GM20000 (cell line): ENCODE measurements at places on chromosomes 7 and 10.

GRCh38 chr7:70098905-70099672 lies 500.8 kb downstream of the AUTS2 start:
- DNase-seq: no peak

DNA sequence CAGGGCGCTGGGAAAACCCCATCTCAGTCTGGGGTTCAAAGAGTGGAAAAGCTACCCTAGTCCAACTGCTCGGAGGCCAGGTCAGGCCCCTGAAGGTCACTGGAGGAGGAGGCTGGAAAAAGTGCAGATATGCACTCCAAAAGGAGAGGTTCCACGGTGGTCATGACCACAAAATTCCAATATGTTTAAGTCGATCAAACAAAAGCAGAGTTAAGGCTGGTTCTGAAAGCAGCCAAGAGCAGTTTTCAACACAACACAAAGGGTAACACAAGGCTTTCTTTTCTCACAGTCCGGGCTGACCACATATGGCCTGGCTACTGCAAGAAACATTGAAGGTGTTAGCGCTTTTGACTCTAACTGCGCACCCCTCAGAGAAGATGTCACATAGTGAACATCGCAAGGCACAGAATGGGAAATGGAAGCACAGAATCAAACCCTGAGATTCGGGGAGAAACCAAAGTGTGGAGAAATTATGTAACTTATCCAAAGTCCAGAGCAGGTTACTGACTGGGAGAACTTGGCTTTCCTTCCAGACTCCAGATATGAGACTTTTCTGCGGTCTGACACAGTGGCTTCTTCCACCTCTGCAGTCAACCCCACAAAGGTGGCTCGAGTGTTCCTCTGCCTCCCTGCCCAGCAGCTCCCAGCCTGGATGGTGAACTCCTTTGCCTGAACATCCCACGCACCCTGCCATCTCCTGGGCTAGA lies 1.3 kb upstream of the GRB10 start:
- no peak for DNase-seq

GRCh38 chr7:18356191-18356645 lies 139.3 kb upstream of the HDAC9 start:
- DNase-seq: peak; percentile 41

GRCh38 chr10:124741281-124741921 lies 2.8 kb downstream of the FAM53B start:
- peak; percentile 84 for DNase-seq

GRCh38 chr10:88181902-88182600 lies 318.6 kb downstream of the PTEN start:
- DNase-seq: no peak

- no peak for DNase-seq
Observed at GRCh38 chr7:11006291-11006690, 32.6 kb downstream of the PHF14 start.

DNA sequence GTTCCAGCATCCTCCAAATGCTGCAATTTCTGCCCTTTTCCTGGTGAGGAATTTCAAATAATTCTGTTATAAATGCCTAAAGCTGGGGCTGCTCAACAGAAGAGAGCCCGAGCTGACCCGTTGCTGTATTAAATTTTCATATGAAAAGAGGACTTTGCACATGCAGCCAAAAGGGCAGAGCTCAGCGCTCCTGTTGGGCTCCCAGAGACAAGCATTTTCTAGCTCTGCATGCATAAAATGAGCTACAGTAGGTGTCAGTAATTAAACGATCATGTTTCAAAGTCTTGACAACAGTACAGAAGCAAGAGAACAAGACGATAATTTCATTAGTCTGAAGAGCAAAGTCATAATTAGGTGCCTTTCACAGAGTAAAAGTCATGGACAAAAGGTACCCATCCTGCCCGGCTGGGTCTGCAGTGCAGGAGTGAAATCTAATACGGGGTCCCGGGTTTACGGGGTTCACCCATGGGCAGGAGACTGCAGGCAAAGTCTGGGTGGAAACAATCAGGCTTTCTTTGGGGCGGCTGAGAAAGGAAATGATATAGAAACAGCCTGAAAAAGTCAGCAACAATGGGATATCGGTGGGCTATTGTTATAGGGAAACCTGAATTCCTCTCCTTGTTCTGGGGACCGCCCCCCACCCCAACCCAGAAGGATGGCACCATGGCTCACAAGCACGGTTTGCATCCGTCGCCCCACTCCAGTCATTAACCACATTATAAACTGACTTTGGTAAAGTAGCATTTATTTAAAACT lies 66.0 kb downstream of the EBF3 start:
- no peak for DNase-seq

GRCh38 chr10:44253769-44254462 lies 131.0 kb downstream of the CXCL12 start:
- no peak for DNase-seq

- no peak for DNase-seq
Observed at GRCh38 chr7:139117599-139118233, 8.2 kb upstream of the ZC3HAV1 start.

DNA sequence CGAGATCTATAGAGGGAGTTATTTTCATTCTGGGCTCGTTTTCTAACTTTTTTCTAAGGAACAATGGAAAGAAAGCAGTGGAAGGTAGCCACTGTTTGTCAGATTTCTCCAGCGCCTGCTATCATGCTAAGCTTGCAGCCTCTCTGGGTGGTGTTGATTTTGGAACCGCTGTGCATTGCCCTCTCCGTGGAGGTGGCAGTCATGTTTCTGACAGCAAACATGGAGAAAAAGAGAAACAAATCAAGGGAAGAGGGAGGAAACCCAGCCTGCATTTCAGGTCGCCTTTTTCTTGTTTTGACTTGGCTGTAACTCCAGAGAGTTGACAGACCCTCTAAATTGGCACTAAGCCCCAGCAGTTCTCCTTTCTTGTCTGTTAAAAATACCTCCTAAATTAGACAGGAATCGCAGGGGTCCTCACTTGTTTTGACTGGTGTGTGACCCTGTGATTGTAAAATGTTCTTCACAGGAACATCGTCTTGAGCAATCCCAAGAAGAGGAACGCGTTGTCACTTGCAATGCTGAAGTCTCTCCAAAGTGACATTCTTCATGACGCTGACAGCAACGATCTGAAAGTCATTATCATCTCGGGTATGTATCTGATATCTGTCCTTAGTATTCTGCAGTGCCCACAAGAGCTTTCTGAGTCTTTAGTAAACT lies 4.8 kb downstream of the ECHDC3 start:
- DNase-seq: no peak

DNA sequence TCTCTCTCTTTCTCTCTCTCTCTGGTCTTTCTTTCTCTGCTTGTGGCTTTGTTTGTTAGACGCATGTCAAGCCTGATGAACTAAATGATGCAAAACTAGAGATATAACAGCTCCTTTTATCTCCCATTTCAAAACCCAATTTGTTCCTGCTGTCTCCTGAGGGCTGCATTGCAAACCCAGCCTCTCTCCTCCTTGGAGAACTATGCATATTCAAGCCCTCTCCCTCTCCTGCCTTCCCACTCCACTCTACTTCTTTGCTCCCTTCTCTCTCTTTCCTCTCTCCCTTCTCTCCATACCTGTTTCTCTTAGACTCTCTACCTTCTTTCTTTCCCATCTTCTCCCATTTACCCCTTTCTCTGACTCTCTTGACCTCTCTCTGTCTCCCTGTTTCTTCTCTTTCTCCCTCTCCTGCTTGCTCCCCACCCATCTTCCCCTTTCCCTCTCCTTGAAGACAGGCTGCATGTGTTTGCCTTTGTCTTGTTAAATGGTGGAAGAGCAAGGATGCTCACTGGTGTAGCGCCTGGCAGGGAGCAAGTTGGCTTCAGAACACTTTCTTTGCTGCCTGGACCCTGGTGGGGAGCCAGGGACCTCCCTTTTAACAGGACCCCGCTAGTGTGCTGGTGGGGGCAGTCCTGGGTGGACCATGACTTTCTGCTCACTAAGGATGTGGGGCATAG lies 142.9 kb downstream of the CDH23 start:
- DNase-seq: no peak

DNA sequence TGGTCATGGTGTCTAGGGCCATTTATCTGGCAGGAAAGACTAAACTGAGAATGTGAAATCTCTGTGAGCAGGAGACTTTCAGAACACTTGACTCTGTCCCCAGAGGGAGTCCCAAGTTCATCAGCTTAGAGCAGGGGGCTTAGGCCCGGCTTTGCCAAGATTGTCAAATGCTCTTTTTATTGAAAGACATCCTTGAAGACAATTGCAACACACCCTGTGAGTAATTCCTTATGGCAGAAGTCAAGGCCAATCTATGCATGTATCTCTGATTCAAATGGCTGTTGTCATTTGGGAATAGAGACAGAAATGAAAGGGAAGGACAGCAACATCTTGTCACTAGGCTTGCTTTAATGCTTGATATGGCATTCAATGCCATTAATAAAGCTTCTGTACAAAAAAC lies 33.7 kb downstream of the BAMBI start:
- no peak for DNase-seq

- no peak for DNase-seq
Observed at GRCh38 chr7:128701062-128701785, 29.1 kb downstream of the GARIN1A start.

DNA sequence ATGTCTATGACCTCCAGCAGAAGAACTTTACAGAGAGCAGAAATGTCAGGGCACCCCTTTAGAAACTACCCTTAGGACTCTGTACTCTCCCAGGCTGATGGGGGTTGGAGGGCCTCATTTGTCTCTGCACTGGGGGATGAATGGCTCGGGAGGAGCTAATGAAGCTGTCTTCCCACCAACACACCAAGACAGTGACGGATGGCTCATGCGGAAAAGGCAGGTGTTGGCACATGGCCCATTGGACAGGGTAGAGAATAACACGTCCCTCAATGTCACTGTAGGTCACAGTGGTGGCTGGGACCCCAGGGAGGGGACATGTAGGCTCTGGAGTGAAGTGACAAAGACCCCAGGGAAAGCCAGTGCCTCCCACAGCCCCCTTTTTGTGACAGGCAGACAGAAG lies 64.0 kb upstream of the PCBD1 start:
- DNase-seq: no peak

DNA sequence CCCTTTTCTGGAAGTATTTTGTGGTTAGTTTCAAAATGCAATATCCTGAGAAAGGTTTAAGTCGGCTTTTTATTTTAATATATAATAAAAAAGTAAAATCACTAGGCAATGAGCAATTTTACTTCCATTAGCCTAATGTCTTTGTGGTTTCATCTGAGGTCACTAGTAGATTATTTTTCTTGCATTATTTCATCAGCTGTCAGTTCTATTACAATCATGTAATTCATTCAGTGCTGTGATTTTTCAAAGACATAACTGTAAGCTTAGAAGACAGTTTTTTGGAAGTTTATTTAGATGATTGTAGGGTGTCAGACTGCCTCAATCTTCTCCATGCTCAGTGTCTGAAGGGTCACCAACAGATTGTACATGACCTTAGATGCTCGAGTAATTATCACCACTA lies 568.0 kb upstream of the GALNT17 start:
- no peak for DNase-seq

- DNase-seq: no peak
Observed at GRCh38 chr10:89074120-89074519, 83.5 kb downstream of the FAS start.

- no peak for DNase-seq
Observed at GRCh38 chr10:24465124-24465874, 256.4 kb downstream of the KIAA1217 start.

- no peak for DNase-seq
Observed at GRCh38 chr10:35274498-35275060, 61.7 kb upstream of the CCNY start.

- no peak for DNase-seq
Observed at GRCh38 chr7:138935465-138936011, 45.7 kb downstream of the KIAA1549 start.

GRCh38 chr7:150357771-150358427 lies 10.7 kb upstream of the REPIN1 start:
- DNase-seq: no peak

DNA sequence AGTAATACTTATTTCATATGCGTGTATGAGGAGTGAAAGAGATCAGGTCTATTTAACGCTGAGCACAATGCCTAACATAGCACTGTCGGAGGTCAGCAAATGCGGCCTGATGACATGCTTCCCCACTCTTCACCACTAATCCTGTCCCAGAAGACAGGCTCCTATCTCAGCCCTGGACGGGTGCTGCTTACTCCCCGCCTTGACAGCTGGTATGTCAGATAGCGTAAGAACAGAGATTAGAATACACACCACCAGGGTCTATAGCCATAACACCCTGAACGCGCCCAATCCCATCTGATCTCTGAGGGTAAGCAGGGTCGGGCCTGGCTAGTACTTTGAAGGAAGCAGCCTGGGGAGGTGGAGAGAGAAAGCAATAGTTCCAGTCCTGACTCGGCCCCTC lies 32.3 kb upstream of the TM9SF3 start:
- no peak for DNase-seq

DNA sequence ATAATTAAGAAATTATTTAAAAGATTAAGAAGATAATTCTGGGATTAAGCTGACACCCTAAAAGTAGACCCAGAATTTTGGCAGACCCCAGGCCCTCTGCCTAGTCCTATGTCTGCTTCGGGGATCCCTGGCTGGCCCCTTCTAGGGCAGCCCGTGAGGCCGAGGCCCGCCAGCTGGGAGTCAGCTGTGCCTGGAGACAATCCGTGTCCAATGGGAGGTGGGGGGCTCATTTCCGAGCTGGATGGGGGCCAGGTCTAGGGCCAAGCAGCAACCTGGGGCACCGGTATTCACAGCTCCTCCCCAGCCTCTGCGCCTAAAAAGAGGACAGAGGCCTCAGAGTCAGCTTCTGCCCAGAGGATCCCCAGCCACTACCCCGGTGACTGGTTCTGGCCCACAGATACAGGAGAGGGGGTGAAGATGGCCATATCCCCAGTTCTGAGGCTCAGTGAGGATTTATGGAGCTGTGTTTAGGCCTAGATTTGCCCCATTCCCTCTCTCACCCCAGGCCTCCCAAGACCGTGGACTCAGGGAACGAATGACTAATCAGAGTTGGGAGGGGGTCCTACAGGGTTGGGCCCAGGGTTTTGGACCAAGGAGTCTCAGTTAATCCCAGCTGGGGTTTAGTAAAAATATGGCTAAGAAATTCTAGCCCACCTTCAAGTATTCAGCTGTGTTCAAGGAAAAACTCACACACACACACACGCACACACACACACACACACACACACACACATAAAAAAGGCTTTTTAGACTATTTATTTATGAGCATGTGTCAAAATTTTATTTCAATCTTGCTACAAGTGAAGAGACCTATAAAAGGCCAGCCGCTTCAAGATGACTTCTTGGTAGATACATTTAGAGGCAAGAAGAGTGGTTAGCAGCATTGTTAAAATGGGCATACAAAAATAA lies 37.4 kb upstream of the LBX1 start:
- no peak for DNase-seq

- DNase-seq: no peak
Observed at GRCh38 chr7:36490419-36490830, 100.8 kb downstream of the ANLN start.

GRCh38 chr10:8656261-8656660 lies 601.8 kb downstream of the GATA3 start:
- no peak for DNase-seq

- no peak for DNase-seq
Observed at GRCh38 chr10:852386-852785, 79.1 kb downstream of the LARP4B start.

- peak; percentile 90 for DNase-seq
Observed at GRCh38 chr10:91908337-91909116, 759 bp downstream of the FGFBP3 start.

GRCh38 chr10:104096692-104097091 lies 11.0 kb upstream of the COL17A1 start:
- DNase-seq: no peak
